Esophagus squamous epithelium (tissue), 5 donors: ENCODE measurements at places on chromosomes 12 and 14.

GRCh38 chr14:89340200-89341181 lies 76.5 kb downstream of the FOXN3 start:
- no peaks in the 10 kb centered on the region for H3K36me3 ChIP-seq
- no peaks in the 10 kb centered on the region for H3K27me3 ChIP-seq
- DNase-seq, result no peak
- peaks cover 31% of the 10 kb centered on the region for H3K4me1 ChIP-seq
- peak overlapping the region; percentile 76 for H3K27ac ChIP-seq

DNA sequence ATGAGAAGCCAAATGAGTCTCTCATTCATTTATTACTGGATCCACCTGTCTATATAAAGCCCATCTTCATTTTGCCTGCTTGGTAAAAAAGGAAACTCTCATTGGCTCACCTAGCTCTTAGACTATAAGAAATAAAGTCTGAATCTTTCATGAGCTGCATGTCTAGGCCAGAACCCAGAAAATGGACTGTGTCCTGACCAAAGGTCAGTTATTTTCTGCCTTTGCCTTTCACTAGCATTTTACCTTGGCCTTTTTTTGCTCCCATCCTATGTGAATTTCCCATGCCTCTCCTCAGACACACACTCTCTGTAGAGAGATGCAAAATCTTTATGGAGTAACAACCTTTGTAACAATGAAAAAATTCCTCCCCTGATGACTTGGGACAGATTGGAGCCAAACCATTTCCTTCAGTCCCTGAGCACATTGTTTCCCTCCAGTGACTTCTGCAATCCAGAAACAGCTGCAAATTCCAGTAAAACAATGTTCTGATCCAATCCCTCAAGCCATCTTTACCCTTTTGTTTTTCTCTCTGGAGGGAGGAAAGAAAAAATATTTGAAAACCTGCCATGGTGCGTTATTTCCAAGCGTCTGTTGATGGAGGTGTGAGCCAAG lies 33.6 kb upstream of the MAP3K9 start:
- no peaks in the 10 kb centered on the region for H3K4me1 ChIP-seq
- no peak overlapping the region for H3K4me3 ChIP-seq
- DNase-seq, result no peak
- H3K36me3 ChIP-seq, result no peaks in the 10 kb centered on the region
- no peak overlapping the region for H3K27ac ChIP-seq
- no peaks in the 10 kb centered on the region for H3K27me3 ChIP-seq

DNA sequence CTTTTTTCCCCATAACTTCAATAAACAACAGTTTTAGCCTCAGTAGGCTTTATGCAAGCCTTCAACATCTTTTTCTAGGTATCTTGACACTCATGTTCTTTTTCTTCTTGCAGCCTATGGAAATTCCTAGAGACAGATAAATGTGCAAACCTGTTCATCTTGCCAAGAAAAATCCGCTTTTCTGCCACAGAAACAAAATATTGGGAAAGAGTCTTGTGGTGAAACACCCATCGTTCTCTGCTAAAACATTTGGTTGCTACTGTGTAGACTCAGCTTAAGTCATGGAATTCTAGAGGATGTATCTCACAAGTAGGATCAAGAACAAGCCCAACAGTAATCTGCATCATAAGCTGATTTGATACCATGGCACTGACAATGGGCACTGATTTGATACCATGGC lies 295.9 kb downstream of the ZFP36L1 start:
- H3K27ac ChIP-seq, result no peak overlapping the region
- no peak overlapping the region for H3K4me3 ChIP-seq
- DNase-seq, result no peak
- peaks cover 20% of the 10 kb centered on the region for H3K4me1 ChIP-seq

DNA sequence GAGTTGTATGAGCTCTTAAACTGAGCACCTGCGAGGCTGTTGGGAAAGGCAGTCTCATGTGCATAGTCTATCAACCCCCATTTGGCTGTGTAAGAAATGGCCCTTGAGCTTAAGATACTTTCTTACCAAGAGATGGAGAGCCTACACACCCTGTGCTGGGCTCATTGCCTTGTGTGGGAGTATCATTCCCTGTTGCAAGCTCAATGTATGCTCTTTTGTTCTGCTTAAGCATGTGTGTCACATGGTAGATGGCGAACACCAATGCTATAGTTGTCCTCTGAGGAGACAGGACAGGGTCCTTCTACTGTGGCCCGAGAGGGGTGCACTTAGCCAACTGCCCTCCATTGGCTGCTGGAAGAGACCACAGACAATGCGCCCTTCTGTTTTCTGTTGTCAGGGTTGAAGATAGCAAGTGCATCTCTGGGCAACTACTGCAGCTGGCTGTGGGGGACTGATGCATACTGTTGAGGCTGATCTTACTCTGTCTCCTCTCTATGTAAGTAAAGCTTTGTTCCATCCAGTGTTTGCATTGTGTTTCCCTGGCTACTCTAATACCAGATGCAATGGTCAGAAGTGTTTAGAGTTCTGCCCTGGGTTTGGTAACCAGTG lies 79.5 kb downstream of the PTPRB start:
- peaks cover 6% of the 10 kb centered on the region for H3K27me3 ChIP-seq
- H3K4me1 ChIP-seq, result no peaks in the 10 kb centered on the region
- no peaks in the 10 kb centered on the region for H3K36me3 ChIP-seq
- no peak for DNase-seq
- no peak overlapping the region for H3K27ac ChIP-seq

DNA sequence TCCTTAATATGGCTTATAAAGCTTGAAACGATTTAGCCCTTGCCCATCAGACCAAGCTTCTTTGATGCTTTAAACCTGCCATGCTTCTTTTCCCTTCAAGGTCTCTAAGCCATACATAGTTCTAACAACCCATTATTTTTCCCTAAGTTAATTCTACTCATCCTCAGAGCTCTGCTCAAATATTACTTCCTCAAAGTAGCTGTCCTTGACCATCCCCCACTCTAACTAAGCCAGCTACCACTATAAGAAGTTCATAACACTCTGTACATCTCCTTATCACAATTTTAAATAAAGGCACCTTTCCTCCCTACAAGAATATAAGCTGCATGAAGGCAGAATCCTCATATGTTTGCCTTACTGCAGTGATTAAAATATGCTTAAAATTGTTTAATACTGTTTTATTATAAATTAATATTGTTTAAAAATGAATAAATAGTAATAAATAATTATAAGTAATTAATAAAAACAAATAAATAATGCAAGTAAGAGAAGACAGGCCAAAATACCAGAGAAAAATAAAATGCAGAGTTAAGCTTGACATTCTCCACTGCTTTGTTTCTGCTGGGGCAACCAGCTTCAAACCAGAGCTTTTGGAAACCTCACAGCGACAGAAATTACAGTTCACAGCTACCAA lies 76.8 kb downstream of the NUMB start:
- no peak overlapping the region for H3K27ac ChIP-seq
- H3K4me1 ChIP-seq, result no peaks in the 10 kb centered on the region
- H3K27me3 ChIP-seq, result no peaks in the 10 kb centered on the region
- H3K4me3 ChIP-seq, result no peak overlapping the region

DNA sequence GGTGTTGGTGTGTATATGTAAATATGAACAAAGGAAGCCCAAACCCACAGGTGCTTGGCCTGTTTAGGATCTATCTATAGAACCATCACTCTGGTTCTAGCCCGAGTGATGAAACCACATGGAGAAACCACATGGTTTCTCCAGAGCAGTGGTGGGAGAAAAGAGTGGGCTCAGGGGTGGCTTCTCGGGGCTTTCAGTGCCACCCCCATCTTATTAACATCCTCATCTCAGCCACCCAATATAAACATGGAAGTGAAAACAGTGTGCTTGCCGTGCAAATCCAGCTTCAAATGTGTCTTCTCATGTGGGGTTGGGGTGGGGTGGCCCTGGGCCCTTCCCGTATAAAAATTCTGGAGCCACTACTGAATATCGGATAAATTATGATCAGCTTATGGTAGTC lies 109.0 kb downstream of the STAB2 start:
- no peaks in the 10 kb centered on the region for H3K36me3 ChIP-seq
- peaks cover 25% of the 10 kb centered on the region for H3K27me3 ChIP-seq
- H3K27ac ChIP-seq, result no peak overlapping the region
- H3K4me3 ChIP-seq, result no peak overlapping the region
- H3K4me1 ChIP-seq, result no peaks in the 10 kb centered on the region

- H3K4me1 ChIP-seq, result no peaks in the 10 kb centered on the region
- DNase-seq, result no peak
- H3K27me3 ChIP-seq, result no peaks in the 10 kb centered on the region
- H3K27ac ChIP-seq, result no peak overlapping the region
- no peaks in the 10 kb centered on the region for H3K36me3 ChIP-seq
- H3K4me3 ChIP-seq, result no peak overlapping the region
Observed at GRCh38 chr12:64269161-64269560, 47.1 kb upstream of the KICS2 start.

DNA sequence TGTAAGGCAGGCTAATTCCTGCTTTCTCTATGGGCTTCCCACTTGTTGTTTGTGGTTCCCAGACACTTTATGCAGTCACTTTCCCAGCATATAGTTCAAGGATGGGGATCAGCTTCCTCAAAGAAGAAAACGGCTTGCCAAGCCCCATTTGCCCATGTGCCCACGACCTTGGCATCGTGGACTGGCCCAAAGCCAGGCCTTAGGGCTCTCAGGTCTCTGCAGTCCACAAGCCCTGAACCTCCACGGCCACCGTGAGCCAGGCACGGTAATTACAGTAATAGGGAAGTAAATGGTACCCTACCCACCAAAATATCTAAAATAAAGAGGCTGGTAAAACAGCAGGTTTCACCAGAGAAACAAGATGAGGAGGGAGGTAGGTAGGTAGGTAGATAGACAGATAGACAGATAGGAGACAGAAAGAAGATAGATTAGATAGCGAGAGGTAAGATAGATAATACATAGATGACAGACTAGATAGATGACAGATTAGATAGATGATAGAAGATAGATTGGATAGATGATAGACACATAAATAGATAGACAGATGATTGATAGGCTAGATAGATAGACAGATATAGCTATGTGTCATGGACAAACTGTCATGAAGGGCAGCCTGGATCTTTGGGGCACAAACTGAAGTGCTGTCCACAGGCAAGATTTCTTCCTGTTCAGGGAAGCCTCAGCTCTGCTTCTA lies 163.1 kb downstream of the SLC15A4 start:
- H3K4me1 ChIP-seq, result no peaks in the 10 kb centered on the region
- H3K4me3 ChIP-seq, result no peak overlapping the region
- H3K27me3 ChIP-seq, result no peaks in the 10 kb centered on the region
- no peaks in the 10 kb centered on the region for H3K36me3 ChIP-seq
- DNase-seq, result no peak
